ENCODE measurements at places on chromosomes 3 and 15.
A peak's percentile ranks its signal among the peaks of the same experiment; 100 is the strongest.

- peak; percentile 68 for DNase-seq
These were observed 80.7 kb downstream of the MBNL1 start for GRCh38 chr3:152349392-152349791.

- DNase-seq: no peak
These were observed 40.7 kb upstream of the MKRN3 start for GRCh38 chr15:23524816-23525215.

GRCh38 chr3:81790117-81790516 is 28.7 kb upstream of the GBE1 start:
- DNase-seq: no peak

GRCh38 chr3:192481638-192482037 is 245.7 kb downstream of the FGF12 start:
- DNase-seq: no peak

DNA sequence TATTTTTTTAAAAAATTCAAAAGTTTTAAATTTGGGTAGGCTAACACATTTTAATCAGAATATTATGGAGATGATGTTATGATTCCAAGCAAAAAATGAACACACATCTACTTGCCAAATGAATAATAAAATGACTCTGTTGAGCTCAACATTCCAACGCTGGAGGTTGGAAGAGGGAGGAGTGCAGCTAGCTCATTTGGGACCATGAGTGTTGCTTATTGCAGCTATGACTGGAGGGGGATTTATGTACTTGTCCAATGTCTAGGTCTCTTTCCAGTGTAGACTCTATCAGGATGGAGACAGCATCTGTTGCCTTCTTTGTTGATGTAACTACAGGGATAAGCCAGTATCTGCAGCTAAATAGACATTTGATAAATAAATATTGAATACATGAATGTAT is 310.6 kb downstream of the CACNA2D3 start:
- DNase-seq: no peak

GRCh38 chr15:26632500-26632899 is 140.4 kb downstream of the GABRB3 start:
- no peak for DNase-seq

- no peak for DNase-seq
These were observed 304.4 kb downstream of the KBTBD8 start for GRCh38 chr3:67302489-67302888.

- no peak for DNase-seq
These were observed 51.0 kb upstream of the TJP1 start for GRCh38 chr15:29873264-29873663.

GRCh38 chr3:16174026-16174355 is 489 bp upstream of the GALNT15 start:
- no peak for DNase-seq

DNA sequence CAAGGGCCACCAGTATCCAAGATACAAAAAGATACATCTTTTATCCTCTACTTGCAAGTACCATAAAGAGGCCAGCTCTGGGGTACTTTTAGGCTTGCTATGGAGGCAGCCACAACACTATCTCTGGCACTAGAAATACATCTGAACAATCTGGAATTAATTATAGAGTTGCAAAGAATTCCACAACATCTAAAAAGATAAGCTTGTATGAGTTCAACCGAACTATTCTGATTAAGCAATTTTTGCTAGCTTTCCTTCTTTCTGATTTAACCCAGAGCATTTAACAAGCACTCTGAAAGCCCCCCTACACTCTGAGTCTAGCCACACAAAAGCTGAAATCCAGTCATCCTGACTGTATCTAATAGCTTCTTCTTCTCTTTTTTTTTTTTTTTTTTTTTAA is 95.4 kb downstream of the FRMD5 start:
- DNase-seq: no peak

GRCh38 chr3:141530415-141530768 is 43.6 kb downstream of the RASA2 start:
- peak; percentile 68 for DNase-seq
